ENCODE measurements at places on chromosomes 16 and 17. TPM values are rescaled to one million over a fixed set of nuclear protein-coding genes. Genes with fewer than 3 reads are reported as not detected.
A peak's percentile ranks its signal among the peaks of the same experiment; 100 is the strongest.

The FOXO3B gene
- 25.8 TPM for total RNA-seq

DNA sequence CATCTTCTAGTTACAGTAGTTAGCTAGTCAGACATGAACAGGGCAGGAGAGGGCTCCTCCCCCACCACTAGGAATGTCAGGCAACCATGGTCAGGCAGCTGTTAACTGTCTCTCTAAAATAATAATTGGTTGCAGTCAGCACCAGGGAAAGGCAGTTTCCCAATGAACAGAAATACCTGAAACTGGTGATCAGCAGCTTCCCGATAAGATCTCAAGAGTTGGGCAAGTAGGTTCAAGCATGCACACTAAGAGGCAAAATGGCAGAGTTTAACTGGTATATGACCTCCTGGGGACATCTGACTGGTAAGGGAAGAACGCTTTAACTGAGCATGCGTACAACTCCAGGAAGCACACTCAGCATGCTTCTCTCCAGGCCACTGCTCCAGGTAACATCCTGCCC, 12.6 kb upstream of the XYLT1 start:
- no peak overlapping the region for H3K27ac ChIP-seq
- H3K4me3 ChIP-seq: no peak overlapping the region
- no peaks in the 10 kb centered on the region for H3K36me3 ChIP-seq

The FA2H gene
- total RNA-seq: not detected

The KATNIP gene
- 24.3 TPM for total RNA-seq

DNA sequence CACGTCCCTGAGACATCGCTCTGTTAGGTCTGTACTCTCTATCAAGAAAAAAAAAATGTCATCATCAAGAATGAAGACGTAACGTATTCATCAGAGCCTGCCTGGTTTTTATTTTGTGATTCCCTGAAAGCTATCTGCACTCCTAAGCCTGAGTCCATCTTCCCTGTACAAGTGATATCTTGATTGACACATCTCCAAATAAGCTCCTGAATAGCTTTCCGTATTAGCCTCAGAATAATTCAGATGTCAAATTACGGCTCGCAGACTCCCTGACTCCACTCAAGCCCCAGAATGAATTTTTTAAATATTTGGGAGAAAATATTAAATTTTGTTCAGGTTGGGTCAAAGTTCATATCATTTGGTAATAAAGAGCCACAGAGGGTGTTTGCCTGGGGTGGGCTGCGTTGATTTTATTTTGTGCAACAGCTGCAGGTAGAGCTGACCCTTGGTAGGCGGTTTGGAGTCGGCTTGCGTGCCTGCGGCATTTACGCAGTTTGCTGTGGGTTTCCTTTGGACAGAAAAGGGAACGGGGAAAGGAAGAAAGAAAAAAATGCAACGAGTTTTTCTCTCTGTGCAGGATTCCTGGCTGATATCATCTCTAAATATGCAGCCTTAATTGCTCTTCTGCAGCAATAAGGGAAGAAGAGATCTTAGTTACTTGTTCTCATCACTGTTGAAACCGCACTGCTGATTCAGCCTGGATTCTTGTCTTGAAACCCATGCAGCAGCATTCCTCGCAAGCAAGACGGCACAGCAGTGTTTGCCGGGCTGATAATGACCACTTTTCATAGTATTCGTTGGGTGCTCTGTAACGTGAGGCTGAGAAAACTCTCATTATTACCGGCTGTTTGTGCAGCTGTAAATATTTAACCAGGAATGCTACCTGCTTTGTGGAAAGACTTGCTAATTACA, 114.7 kb downstream of the IRX3 start:
- no peak overlapping the region for H3K27ac ChIP-seq
- peaks cover 50% of the 10 kb centered on the region for H3K4me1 ChIP-seq
- peaks cover 5% of the 10 kb centered on the region for H3K27me3 ChIP-seq
- no peak overlapping the region for H3K4me3 ChIP-seq
- H3K36me3 ChIP-seq: no peaks in the 10 kb centered on the region
- DNase-seq: no peak

DNA sequence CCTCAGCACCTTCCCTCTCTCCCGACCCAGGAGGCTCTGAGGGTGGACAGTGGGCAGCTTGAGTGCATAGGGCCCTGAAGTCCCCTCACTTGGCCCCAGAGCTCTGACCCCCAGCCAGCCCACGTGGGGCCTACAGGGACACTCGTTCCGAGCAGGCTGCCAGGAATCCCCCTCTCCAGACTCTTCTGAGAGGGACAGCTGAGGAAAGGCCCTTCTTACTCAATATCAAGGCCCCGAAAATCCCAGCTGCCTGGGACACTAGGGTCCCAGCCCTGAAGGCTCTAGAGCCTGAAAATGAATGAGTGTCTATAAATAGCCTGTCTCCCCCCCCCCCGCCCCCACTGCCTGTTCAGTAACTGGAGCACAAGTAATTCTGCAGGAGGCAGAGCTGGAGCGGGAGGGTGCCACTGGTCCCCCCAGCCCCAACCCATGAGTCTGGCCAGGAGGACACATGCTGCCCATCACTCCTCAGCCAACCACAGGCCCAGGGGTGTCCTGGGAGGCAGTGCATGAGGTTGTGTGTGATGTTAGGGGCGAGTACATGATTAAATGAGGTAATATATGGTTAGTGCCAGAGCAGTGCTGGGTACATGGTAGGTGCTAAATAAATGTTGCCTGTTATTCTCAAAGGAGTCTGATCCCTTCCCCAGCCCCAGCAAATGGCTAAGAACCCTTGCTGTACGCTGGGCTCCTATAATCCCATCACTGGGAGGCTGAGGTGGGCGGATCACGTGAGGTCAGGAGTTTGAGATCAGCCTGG, 11.6 kb downstream of the ADAM11 start:
- H3K4me1 ChIP-seq: peaks cover 5% of the 10 kb centered on the region
- H3K4me3 ChIP-seq: no peak overlapping the region
- H3K27me3 ChIP-seq: no peaks in the 10 kb centered on the region
- H3K36me3 ChIP-seq: no peaks in the 10 kb centered on the region

- no peak overlapping the region for H3K4me3 ChIP-seq
- no peaks in the 10 kb centered on the region for H3K36me3 ChIP-seq
- no peaks in the 10 kb centered on the region for H3K4me1 ChIP-seq
- DNase-seq: no peak
- no peaks in the 10 kb centered on the region for H3K27me3 ChIP-seq
- H3K27ac ChIP-seq: no peak overlapping the region
Measured at GRCh38 chr16:55470533-55471371, 8.2 kb upstream of the MMP2 start.

- no peak for DNase-seq
- peaks cover 3% of the 10 kb centered on the region for H3K27me3 ChIP-seq
- peaks cover 6% of the 10 kb centered on the region for H3K36me3 ChIP-seq
Measured at GRCh38 chr17:12967962-12968361, 49.9 kb downstream of the ELAC2 start.

DNA sequence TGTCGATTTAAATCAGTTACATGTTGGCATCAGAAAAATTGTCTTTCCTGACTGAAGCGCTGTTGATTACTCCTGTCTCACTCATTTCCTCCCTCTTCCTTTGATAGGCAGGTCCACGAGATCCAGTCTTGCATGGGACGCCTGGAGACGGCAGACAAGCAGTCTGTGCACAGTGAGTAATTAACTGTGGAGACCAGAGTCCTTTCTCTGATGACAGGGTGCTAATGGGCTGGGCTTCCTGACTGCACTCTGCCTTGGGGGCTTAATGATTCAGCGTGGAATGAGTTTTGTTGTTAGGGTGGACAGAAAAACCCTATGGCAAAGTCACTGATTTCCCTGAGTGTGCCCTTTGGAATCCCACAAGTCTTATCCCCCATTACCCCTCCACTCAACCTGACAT, 6.5 kb downstream of the GOSR2 start:
- no peak overlapping the region for H3K27ac ChIP-seq
- H3K4me3 ChIP-seq: no peak overlapping the region

GRCh38 chr16:62462971-62463370, 426.7 kb upstream of the CDH8 start:
- H3K4me1 ChIP-seq: no peaks in the 10 kb centered on the region
- H3K27me3 ChIP-seq: no peaks in the 10 kb centered on the region
- no peaks in the 10 kb centered on the region for H3K36me3 ChIP-seq
- no peak overlapping the region for H3K4me3 ChIP-seq
- DNase-seq: no peak

The NOL3 gene
- 4.5 TPM for total RNA-seq

The LPO gene
- total RNA-seq: not detected

GRCh38 chr17:83194186-83194561, 114.8 kb downstream of the METRNL start:
- H3K4me1 ChIP-seq: peaks cover 1% of the 10 kb centered on the region
- no peak for DNase-seq
- no peaks in the 10 kb centered on the region for H3K36me3 ChIP-seq
- H3K27me3 ChIP-seq: no peaks in the 10 kb centered on the region
- no peak overlapping the region for H3K27ac ChIP-seq

The MMP2 gene
- total RNA-seq: 153 TPM

DNA sequence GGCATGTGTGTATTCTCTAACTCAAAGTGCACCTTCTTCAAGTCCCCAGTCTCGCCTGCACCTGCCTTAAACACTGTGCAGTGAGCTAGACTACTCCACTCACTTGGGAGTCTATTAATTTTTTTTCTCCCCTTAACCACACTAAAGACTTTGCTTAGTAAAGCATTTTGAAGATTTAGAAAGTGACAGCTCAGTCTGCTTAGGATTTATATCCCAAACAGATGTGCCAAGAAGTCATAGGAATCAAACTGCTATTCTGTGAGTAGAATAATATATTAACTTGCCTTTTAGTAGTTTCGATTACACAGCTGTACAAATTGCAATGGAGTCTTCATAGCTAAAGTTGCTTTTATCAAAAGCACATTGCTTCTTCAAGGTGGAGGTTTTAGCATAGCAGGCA, 47.2 kb upstream of the MED13 start:
- H3K4me3 ChIP-seq: no peak overlapping the region
- no peaks in the 10 kb centered on the region for H3K36me3 ChIP-seq
- H3K4me1 ChIP-seq: no peaks in the 10 kb centered on the region
- no peak overlapping the region for H3K27ac ChIP-seq
- no peak for DNase-seq

The STH gene
- total RNA-seq: not detected

DNA sequence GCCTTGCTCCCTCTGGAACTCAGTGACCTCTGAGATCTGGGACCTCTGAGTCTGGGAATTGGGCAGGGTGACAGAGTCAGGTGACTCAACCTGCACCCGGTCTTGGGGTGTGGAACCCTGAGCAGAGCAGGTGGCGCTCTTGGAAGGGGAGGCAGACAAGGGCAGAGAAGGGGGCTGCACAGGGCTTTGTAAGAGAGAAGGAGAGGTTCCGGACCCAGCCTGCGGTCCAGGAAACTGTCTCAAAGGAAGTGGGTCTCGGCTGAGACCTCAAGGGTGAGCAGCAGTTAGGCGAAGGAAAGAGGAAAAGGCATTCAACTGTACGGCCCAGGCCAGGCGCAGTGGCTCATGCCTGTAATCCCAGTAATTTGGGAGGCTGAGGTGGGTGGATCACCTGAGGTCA, 10.0 kb upstream of the RIPOR1 start:
- H3K27me3 ChIP-seq: peaks cover 9% of the 10 kb centered on the region
- no peak overlapping the region for H3K27ac ChIP-seq
- no peak overlapping the region for H3K4me3 ChIP-seq
- H3K36me3 ChIP-seq: no peaks in the 10 kb centered on the region
- DNase-seq: no peak

The NOTUM gene
- 5.9 TPM for total RNA-seq

The SPATA22 gene
- total RNA-seq: not detected

The USP43 gene
- total RNA-seq: 2.0 TPM

DNA sequence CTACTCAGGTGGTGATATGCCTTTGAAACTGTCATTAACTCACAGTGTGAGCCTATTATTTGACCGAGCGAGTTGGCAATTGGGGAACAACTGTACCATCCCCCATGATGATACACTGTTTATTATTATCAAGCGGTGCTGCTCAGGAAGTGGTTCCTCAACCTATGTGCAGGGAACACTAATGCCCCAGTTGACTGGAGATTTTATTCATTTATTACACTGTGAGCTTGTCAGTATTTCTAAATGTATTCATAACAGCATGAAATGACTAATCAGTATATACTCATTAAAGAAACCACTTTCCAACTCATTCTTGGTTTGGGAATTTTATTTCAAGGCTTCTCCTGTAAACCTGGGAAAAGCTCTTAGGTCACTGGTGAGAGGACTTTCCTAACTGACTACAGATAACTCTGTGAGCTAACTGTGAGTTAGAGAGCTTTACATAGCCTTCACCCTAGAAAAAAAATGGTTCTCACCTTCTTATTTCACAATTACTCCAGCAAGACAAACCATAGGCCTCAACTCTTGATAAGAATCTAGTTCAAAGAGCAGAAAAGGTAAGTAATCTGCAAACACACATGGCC, 42.4 kb downstream of the NXPH3 start:
- no peaks in the 10 kb centered on the region for H3K4me1 ChIP-seq
- DNase-seq: no peak
- H3K27me3 ChIP-seq: no peaks in the 10 kb centered on the region
- peaks cover 15% of the 10 kb centered on the region for H3K36me3 ChIP-seq
- no peak overlapping the region for H3K4me3 ChIP-seq

GRCh38 chr17:50170662-50171370, 5.0 kb downstream of the SGCA start:
- no peak for DNase-seq
- H3K4me1 ChIP-seq: peaks cover 18% of the 10 kb centered on the region
- H3K36me3 ChIP-seq: no peaks in the 10 kb centered on the region
- H3K27ac ChIP-seq: no peak overlapping the region
- H3K4me3 ChIP-seq: no peak overlapping the region

DNA sequence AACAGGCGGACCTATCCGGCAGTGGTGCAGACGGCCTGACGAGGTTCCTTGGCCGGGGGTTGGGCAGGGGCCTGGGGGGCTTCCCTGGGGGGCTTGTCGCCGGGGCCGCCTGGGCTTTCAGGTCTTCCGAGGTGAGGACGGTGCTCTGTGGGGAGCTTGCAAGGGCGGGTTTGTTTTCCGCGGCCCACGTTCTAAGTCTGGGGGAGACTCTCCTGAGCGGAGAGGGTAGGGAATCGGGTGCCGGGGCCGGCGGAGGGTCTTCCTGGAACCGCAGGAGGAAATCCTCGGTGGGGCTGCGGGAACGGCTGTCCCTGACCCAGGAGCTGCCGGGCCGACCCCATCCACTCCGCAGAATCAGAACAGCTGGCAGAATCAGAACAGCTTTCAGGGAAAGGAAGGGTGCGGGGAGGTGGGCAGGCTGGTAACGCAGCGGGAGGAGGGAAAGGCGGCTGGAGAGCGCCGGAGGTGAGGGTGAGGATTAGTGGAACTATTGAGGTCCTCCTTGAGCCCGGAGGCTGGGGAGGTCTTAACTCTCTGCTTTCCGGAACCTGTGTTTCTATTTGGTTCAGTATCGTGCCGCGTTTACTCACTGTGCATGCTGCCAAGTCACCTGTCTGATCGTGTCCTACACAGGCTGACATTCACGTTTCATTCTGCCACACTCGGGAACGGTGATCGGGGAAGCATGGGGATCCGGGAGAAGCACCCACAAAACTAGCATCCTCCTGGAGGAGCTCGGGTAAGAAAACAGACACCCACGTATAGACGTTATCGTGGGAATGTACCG, 28.9 kb downstream of the CPSF4L start:
- H3K4me3 ChIP-seq: peak overlapping the region; percentile 99
- H3K4me1 ChIP-seq: peaks cover 35% of the 10 kb centered on the region
- peaks cover 4% of the 10 kb centered on the region for H3K36me3 ChIP-seq
- DNase-seq: no peak

The NOB1 gene
- 62.3 TPM for total RNA-seq

Data from neural crest cell (in vitro differentiated cells).